ENCODE measurements at places on chromosomes 13 and 19.

GRCh38 chr13:106371024-106371423 lies 164.4 kb downstream of the EFNB2 start:
- no peak for DNase-seq

GRCh38 chr19:19098084-19098702 lies 34.4 kb downstream of the SLC25A42 start:
- no peak for DNase-seq

- DNase-seq, result no peak
Observed at GRCh38 chr19:55603581-55604292, 1.7 kb upstream of the ZNF865 start.

DNA sequence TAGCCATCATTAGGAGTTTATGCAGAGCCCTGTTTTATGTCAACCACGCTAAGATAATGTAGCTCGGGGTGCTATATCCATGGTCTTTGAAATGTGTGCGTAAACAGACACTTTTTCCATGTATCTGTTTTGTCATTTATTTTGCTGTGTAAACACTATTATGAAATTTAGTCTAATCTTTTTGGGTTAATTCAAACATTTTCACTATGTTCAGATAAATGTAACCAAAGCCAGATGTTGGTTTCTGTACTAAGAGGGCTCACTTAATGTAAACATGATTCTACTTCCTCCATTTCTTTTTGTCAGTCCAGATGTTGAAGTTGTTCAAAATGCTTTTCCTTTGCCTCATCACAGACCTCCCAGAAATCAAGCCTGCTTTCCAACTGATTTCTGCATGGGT lies 499.5 kb upstream of the GPC6 start:
- DNase-seq, result no peak

DNA sequence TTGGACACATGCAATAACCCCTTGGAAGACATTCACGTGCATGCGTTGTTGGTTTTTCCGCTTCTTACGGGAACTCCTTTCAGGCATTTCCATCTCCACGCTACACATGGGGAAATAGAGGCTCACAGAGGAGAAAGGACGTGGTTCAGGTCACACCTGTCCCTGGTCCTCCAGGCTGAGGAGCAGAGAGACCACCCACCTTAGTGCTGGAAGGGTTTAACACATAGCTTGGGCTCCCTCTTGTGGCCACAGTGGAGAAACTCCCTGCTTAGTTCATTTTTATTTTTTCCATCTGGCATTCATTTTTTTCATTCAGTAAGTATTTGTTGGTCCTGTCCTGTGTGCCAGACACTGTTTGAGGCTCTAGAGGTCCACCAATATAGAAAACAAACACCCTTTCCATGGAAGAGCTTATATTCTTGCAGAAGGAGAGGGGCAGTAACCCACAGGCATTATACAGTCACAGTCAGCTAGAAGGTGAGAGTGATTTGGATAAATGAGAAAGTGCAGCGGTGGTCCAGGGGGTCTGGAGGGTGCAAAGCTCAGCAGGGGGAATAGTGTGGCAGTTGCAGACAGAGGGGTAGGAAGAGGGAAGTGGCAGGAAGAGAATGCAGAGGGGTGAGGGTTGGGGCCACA lies 24.2 kb upstream of the TTYH1 start:
- peak; percentile 57 for DNase-seq

DNA sequence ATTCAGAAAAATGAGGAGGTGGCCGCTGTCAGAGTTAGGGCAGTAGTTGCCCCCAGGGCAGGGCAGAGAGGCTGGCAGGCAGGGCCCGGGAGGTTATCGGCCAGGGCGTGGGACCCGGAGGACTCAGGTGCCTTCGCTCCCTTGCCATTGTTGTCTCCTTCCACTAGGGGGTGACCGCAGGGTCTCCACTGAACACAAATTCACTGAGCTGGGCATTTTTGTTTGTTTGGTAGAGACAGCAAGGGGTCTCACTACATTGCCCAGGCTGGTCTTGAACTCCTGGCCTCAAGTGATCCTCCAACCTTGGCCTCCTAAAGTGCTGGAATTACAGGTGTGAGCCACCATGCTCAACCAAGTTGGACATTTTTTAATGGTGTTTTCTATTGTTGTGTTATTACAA lies 25.1 kb downstream of the CARS2 start:
- peak; percentile 20 for DNase-seq

Measured in iPS DF 6.9 (cell line).